Cardiac septum (tissue), 1 donor: ENCODE measurements at places on chromosomes 13 and 19. TPM values are rescaled to one million over a fixed set of nuclear protein-coding genes. Genes with fewer than 3 reads are reported as not detected.

The CDX2 gene
- not detected for total RNA-seq

DNA sequence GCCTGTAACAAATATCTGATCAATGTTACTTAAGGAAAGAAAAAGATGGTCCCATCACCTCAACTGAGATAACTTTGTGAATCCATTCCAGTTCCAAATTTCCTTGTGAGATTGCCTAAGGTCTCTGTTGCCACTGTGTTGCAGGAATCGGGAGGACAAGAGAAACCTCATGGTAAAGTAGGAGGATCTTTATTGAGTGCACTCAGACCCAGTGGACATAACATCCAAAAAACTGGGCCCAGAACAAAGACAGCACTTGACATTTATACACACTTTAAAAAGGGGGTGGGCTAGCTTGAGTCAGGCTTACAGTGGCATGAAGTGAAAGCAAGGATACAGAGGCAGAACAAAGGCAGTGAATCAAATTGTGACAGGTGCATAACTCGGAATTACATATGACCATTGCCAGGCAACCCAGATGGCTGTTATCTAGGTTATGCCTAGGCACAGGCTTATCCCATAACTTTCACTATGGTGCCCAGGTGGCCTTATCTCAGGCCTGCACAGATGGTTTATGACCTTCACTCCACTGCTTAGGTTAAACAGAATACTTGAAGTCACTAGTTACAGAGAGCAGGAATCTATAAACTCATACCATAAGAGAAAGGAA lies 459.4 kb upstream of the PCDH20 start:
- no peak for DNase-seq

DNA sequence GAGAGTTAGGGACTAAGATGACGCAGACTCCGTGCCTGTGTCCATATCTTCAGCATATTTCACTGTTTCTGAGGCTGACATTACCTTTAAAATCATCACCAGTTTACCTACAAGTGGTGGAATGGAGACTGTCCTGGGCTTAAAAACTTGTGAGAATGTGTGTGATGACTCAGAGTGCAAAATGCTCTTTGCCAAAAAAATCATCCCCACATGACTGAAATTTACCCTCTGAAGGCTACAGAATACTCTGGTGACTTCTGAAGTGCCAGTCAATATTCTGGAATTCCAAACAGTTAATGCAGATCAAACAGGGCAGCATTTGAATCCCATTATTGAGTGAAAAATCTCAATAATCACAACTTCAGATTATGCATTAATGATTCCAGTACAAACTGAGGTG lies 901.4 kb downstream of the EFNB2 start:
- DNase-seq: no peak

DNA sequence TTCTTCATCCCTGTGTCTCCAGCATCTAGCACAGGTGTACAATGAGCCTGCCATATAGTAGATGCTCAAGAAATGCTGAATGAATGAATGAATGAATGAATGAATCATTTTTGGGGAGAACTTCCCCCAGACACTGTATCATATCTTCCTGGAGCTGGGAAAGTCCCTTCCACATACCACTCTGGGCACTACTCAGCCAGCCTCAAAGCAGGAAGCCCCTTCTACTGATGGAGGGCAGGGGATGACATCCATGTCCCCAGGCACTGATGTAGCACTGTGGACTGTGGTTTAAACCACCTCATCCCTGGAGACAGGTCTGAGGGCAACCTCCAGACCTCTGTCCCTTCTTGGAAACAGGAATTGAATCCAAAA lies 4.8 kb downstream of the GNA15 start:
- DNase-seq: no peak
